Upper lobe of left lung (tissue), 6 donors: ENCODE measurements at places on chromosomes 12 and 14. TPM values are rescaled to one million over a fixed set of nuclear protein-coding genes. Genes with fewer than 3 reads are reported as not detected.
A peak's percentile ranks its signal among the peaks of the same experiment; 100 is the strongest.

- no peak for DNase-seq
Observed at GRCh38 chr12:92261692-92262091, 116.0 kb upstream of the BTG1 start.

DNA sequence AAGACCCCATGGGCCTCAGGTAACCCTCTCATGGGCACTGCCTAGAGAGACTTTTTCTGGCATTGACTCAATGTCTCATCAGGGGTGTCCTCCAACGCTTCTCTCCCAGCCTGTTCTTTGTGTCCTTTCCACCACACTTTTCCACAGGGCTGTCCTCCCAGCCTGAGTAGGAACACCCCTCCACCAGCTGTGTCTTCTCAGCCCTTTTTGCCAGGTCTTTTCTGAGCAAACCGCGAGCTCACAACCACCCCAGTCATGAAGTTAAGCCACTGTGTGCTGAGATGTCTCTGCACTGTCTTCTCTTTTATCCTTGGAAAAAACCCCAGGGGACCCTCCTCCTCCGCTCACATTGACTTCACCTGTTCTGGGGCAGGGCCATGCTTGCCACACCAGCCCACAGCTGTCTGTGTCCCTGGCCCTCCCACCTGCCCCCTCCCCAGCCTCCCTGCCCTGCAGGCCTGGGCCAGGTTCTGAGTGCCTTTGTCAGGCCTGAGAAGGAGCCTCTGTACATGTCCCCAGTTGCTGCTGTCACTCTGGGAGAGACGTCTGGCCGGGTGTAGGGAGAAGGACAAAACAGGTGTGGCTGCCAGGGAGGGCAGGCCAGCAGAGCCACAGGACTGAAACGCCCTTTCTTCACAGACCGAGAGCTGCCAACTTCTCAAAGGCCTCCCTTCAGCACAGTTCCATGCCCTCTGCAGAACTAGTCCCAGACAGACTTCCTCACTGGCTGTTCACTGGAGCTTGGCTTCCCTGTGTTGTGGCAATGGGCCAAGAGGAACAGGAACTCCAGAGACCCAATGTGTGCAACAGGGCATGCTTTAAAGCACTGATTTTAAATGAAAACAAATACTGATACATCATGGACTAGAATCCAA is 50.5 kb upstream of the PNMA1 start:
- DNase-seq: peak; percentile 87

The LMNTD1 gene
- 1.6 TPM for total RNA-seq

The TMEM233 gene
- total RNA-seq: not detected

GRCh38 chr12:51127050-51127729 is 43.8 kb upstream of the CSRNP2 start:
- DNase-seq: no peak

GRCh38 chr14:22981876-22982476 is 375 bp downstream of the AJUBA start:
- peak; percentile 87 for DNase-seq

DNA sequence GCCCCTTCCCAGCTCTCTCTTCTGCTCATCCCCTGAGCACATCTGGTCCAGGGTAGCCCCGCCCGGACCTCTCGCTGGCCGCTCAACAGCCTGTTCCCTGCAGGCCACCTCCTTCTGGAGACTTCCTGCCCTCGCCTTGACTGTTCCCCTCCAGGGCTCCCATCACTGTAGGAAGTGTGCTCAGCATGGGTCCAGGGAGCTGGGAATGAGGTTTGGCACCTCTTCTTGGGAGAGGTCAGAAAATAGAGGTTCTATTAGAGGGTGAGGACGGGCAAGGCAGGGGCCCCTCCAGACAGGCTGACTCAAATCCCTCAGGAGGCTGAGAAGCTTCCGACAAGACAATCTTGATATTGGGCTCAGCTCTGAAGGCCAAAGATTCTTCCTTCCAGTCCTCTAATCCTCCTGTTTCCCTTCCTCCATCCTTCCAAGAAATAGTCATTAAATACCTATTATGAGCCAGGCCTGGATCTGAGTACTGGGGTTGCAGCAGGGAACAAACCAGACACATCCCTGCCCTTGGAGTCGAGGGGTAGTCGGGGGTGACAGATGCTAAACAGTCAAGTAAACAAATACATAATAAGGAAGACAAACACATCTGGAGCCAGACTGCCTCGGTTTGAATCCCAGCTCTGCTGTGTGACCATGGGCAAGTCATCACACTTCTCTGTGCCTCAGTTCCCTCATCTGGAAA is 30.6 kb downstream of the CMKLR1 start:
- no peak for DNase-seq

The CBLN3 gene
- 3.3 TPM for total RNA-seq

- DNase-seq: no peak
Observed at GRCh38 chr12:108989376-108989775, 31.5 kb downstream of the SVOP start.

GRCh38 chr12:42776396-42776795 is 186.8 kb upstream of the PRICKLE1 start:
- DNase-seq: no peak

The GPRC5D gene
- not detected for total RNA-seq

DNA sequence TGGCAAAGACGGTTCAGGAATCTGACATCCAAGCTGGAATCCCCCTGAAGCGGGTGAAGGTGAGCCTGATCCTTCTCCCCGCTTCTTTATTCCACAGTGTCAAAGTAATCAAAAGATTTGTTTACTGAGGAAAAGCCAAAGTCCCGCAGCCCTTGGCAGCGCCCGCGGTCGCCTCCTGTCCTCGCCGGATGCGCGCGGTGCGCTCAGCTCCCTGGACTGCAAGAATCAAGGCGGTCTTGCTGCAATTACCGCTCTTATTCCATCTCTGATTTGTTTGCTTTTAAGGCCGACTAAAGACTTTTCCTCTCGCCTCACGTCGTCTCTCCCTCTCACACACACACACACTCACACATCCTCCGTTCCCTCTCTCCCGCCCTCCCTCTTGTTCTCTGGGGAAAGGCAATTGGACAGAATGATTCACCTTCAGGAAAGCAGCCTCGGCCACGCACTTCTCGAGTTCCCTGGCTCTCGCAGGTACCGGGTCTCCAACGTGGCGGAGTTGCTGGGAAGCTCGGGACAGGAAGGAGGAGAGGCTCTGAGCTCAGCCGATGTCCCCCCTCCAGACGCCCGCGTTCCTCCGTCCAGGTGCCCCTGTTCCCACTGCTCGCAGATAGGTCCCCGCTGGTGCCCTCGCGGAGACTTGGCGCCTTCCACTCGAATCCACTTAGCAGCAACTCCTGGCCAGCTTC is 68.6 kb upstream of the USP15 start:
- DNase-seq: no peak

The IL31 gene
- not detected for total RNA-seq

GRCh38 chr12:62285284-62285683 is 25.1 kb downstream of the USP15 start:
- no peak for DNase-seq

- no peak for DNase-seq
Observed at GRCh38 chr12:23552417-23552816, 397.1 kb downstream of the SOX5 start.

DNA sequence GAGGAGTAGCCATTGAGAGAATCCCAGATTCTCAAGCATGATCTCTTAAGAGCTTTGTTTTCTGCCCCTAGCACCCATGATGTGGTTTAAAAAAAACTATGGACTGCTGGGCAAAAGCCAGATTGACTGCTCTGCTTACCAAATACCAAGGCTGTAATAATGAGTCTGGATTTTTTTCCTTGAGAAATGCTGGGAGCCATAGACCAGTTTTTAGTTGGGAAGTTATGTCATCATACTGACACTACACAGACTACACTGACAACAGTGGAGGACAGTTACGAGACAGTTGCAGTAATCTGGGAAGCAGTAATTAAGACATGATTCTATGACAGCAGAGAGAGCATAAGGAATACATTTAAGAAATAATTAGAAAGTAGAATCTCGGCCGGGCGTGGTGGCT is 35.8 kb downstream of the SPATA7 start:
- DNase-seq: no peak

DNA sequence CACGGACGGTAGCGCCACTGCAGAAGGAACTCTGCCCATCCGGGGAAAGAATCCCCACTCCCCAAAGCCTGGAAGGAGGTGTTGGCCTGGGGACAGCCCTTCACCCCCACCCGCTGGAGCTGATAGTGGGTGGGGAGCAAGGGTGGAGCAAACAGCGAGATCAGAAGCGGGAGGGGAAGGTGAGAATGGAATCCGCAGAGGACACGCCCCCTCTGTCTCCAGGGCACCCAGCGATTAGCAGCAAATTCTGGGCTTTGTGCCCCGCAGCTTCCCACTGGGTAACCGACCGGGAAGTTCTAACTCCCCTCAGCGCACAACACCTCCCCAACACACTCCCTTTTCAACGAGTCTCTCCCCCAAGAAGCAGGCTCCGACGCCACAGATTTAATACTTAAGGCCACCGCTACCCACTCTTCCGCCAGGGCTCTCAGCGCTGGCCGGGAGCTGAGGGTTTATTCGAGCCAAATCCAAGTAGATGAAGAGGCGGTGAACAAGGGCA is 1.4 kb downstream of the SLC25A29 start:
- DNase-seq: no peak

The PLD4 gene
- 6.1 TPM for total RNA-seq

The RAD51B gene
- total RNA-seq: 10.6 TPM

- DNase-seq: peak; percentile 53
Observed at GRCh38 chr12:3752096-3752709, 706 bp downstream of the CRACR2A start.

GRCh38 chr12:131230340-131231031 is 276.8 kb downstream of the ADGRD1 start:
- DNase-seq: no peak

The MAP3K9 gene
- total RNA-seq: 14.5 TPM

- DNase-seq: peak; percentile 90
Observed at GRCh38 chr12:48995086-48995879, 3.9 kb downstream of the DDN start.

- no peak for DNase-seq
Observed at GRCh38 chr12:11830307-11830801, 180.9 kb downstream of the ETV6 start.

GRCh38 chr14:33229269-33229929 is 290.7 kb downstream of the NPAS3 start:
- DNase-seq: no peak
